Activated CD8-positive, alpha-beta memory T cell treated with anti-CD3 and anti-CD28 coated beads, Interleukin-2, amount 10 ng/mL, durations not matched to agents 7 days and 5 days (primary cell): ENCODE measurements at places on chromosomes 4 and X. TPM values are rescaled to one million over a fixed set of nuclear protein-coding genes. Genes with fewer than 3 reads are reported as not detected.

DCAF8L1 gene
- total RNA-seq, result not detected

NXF3 gene
- total RNA-seq, result not detected

PPP1R2C gene
- not detected for total RNA-seq

GDI1 gene
- total RNA-seq, result 117 TPM

GPR173 gene
- total RNA-seq, result 0.20 TPM

SHROOM4 gene
- not detected for total RNA-seq

SPANXN4 gene
- not detected for total RNA-seq

PAGE5 gene
- not detected for total RNA-seq

HEPH gene
- not detected for total RNA-seq

IL2 gene
- 1.1 TPM for total RNA-seq

HMGB2 gene
- total RNA-seq, result 837 TPM

SSX4 gene
- total RNA-seq, result not detected

MID1 gene
- total RNA-seq, result 0.20 TPM

PRDX4 gene
- 35.5 TPM for total RNA-seq

ZNF157 gene
- total RNA-seq, result 0.19 TPM

CXorf38 gene
- total RNA-seq, result 22.8 TPM

CTAG2 gene
- total RNA-seq, result 31.6 TPM

ZCCHC12 gene
- total RNA-seq, result not detected

MAGEA2B gene
- total RNA-seq, result not detected

SPATA18 gene
- total RNA-seq, result 0.53 TPM

MECP2 gene
- total RNA-seq, result 81.1 TPM

PRKG2 gene
- 0.63 TPM for total RNA-seq

TRIM60 gene
- total RNA-seq, result not detected

HPGD gene
- 15.0 TPM for total RNA-seq

CITED1 gene
- total RNA-seq, result not detected

SPANXN1 gene
- total RNA-seq, result not detected

SORCS2 gene
- total RNA-seq, result 0.06 TPM

SPP1 gene
- total RNA-seq, result not detected

AWAT2 gene
- not detected for total RNA-seq

F9 gene
- not detected for total RNA-seq

TTC29 gene
- total RNA-seq, result not detected

SORBS2 gene
- total RNA-seq, result not detected

GLRA2 gene
- total RNA-seq, result not detected

CDKL2 gene
- total RNA-seq, result 0.16 TPM

USP17L18 gene
- not detected for total RNA-seq

ODAPH gene
- 3.8 TPM for total RNA-seq

ABLIM2 gene
- 0.19 TPM for total RNA-seq

FAM3A gene
- 31.7 TPM for total RNA-seq

CEP135 gene
- 15.7 TPM for total RNA-seq

GABRG1 gene
- total RNA-seq, result not detected

UGT2B17 gene
- total RNA-seq, result not detected

ADAMTS3 gene
- not detected for total RNA-seq

LEF1 gene
- total RNA-seq, result 30.6 TPM

YIPF7 gene
- total RNA-seq, result not detected

PDCL2 gene
- total RNA-seq, result not detected

DEFB131A gene
- total RNA-seq, result not detected

GPR50 gene
- total RNA-seq, result not detected

PABPC1L2B gene
- not detected for total RNA-seq

FAM47A gene
- not detected for total RNA-seq

UPF3B gene
- total RNA-seq, result 11.3 TPM

NAP1L5 gene
- 4.2 TPM for total RNA-seq

CT45A10 gene
- not detected for total RNA-seq

MYOZ2 gene
- total RNA-seq, result not detected

CT45A1 gene
- not detected for total RNA-seq

GAGE1 gene
- total RNA-seq, result not detected

GIMD1 gene
- total RNA-seq, result not detected

NHSL2 gene
- total RNA-seq, result 2.2 TPM

WDFY3 gene
- 0.09 TPM for total RNA-seq

CFAP99 gene
- total RNA-seq, result not detected

BTK gene
- 0.14 TPM for total RNA-seq
